Glomerular endothelial cell (primary cell): ENCODE measurements at places on chromosomes 6 and 20. TPM values are rescaled to one million over a fixed set of nuclear protein-coding genes. Genes with fewer than 3 reads are reported as not detected.

- DNase-seq = no peak
Observed at GRCh38 chr6:44335631-44336030, 6.8 kb upstream of the SPATS1 start.

- DNase-seq = no peak
Observed at GRCh38 chr6:474453-475185, 83.1 kb downstream of the IRF4 start.

DNA sequence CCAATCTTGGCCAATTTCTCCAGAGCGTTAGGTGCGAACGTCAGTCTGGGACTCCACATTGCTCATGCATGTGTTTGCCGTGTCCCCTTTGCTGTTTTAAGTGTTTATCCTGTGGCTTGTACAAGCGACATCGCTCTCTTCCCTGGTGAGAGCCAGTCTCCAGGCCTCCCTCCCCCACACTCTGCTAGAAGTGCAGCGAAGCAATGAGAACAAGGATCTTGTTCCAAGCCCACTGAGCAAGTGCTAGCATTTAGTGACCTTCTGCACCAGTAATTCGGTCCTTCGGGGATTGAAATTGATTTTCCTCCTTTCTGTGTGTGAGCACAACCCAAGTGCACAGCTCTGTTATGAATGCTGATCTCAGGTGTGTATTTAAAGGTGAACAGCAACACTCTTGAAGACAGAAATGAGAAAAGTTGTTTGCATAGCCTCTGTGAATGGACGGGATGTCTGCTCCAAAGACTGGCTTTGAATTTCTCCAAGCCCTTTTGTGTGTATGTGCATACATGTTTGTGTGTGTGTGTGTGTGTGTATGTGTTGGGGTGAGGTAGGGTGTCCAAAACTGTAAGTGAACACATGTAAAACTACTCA, 29.0 kb downstream of the CD83 start:
- DNase-seq = no peak

DNA sequence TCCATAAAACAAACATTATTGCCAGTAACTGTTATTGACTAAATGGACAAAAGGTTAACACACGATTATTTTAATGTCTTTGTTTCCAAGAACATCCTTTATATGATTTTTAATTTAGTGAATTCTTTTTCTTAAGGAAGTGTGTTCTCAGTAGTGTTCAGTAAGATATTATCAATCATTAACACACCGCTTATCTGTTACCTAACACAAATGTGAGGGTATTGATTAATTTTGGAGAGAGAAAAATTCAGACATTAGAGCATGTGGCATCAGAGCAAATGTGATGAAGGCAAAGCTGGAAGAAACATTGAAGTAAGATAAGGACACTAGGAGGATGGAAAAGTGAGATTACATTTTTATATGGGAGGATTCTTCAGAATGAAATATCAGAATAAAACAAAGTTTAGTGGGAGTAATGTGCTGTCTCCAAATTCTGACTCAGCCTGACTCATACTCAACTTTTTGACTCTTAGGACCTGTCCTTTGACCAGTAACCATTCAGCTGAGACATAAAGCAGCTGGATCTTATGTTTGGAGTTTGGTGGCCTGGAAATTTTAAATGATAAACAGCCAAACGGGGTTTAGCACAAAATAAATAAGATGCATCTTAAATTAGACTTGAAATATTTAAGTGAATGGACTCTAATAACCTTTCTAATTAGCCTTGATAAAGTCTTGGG, 348.6 kb downstream of the CD109 start:
- DNase-seq = no peak

GRCh38 chr6:72740135-72740534, 118.3 kb downstream of the KCNQ5 start:
- DNase-seq = no peak

- no peak for DNase-seq
Observed at GRCh38 chr20:32139947-32140346, 30.4 kb downstream of the TM9SF4 start.

GRCh38 chr20:59622496-59622895, 18.2 kb downstream of the PHACTR3 start:
- DNase-seq = no peak

- DNase-seq = no peak
Observed at GRCh38 chr20:2825761-2826160, 9.6 kb downstream of the TMEM239 start.

DNA sequence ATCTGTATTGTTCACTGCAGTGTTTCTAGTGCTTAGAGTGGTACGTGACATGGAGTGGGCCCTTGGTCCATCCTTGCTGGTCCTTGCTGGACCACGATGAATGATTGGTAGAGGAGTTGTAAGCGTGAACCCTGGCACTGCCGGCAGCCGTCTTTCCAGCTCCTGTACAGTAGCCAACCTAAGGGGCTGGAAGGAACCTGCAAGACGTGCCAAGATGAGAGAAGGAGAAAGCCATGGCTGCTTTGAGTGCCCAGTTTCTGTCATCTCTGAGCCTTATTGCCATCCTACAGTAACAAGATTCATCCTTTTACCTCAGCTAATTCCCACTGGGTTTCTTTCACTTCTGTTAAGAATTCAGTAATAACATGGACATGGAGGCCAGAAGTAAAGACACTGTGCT, 5.9 kb downstream of the DHX35 start:
- no peak for DNase-seq

DNA sequence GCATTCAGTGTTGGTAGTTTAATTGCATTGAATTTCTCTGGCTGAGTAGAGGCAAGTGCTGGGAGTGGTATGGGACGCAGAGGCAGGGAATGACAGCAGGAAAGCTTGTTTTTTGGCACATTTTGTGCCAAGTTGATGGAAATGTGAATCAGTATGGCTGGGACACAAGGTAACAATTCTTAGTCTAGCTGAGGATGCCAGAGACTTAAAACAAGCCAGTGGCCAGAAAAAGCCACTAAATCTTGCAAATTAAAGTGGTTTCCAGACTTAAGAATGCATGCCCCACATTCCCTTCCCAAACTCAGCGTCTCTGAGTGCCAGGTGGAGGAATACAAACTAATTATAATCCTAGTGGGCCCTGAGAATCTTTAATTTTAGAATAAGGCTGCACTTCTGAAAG, 35.9 kb downstream of the PPARD start:
- DNase-seq = no peak

DNA sequence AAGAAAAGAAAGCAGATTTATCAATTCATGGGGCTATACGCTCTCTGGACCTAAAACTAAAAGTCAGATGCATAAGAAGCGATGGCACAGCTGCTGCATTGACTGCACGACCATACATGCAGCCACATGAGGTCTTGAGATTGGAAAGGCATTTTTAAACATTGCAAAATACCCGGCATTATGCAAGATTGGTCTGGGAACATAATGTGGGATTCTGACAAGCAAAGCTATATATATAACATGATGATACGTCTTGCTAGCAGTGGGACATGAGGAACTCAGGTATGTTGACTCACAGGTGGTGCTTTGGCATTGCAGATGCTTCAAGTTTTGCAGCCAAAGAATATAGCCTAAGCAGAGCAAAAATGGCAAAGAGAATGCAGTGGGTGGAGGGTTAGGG, 55.1 kb downstream of the SAMD3 start:
- no peak for DNase-seq

DNA sequence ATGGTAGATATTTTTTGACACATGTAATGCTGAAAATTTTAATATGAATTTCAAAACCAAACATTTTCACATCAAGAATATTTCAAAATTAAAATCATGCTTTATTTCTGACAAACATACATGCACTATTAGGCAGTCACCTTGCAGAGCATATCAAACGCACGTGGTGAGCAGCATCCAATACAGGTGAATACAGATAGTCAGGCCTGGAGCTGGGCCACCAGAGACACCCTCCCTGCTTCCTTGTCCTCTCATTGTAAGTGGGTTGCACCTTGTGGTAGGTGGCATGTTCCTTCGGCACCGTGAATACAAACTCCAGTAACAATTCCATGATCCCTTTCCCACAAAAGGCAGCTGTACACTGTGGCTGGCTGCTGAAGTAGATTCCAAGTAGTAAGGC, 8.9 kb downstream of the REV3L start:
- DNase-seq = no peak

- no peak for DNase-seq
Observed at GRCh38 chr6:91659891-91660290, 1073.0 kb upstream of the MAP3K7 start.

GRCh38 chr20:23744817-23745216, 5.9 kb downstream of the CST1 start:
- DNase-seq = no peak

DNA sequence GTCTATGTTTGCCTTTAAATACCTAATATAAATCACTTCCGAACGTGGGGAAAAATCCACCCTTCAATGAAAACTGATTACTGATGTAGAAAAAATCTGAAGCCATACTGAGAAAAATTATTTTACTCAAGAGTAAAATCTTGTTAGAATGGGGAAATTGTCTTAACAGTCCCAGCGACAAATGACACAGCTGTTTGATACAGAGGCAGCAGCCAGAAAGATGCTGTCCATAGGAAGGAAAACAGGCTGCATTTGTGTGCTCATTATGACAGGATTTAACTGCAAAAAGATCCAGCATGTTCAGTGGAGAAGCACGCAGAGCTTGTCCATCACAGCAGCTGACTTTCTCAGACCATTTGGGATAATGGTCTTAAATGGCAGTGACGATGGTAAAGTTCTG, 443.0 kb downstream of the TFAP2B start:
- no peak for DNase-seq

DNA sequence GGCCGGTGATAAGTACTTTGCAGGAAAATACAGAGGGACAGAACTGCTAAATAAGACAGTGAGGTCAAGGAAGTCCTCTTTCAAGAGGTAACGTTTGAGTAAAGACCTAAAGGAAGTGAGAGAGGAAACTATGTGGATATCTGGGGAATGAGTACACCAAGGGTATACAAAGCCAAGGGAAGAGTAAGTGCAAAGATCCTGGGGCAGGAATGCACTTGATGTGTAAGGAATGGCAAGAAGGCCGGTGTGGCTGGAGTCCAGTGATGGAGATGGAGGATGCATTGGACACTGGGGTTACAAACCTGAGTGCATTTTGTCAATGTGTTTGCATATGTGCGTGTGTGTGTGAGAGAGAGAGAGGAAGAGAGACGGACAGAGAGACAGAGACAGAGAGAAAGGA, 32.1 kb upstream of the TGM2 start:
- no peak for DNase-seq

DNA sequence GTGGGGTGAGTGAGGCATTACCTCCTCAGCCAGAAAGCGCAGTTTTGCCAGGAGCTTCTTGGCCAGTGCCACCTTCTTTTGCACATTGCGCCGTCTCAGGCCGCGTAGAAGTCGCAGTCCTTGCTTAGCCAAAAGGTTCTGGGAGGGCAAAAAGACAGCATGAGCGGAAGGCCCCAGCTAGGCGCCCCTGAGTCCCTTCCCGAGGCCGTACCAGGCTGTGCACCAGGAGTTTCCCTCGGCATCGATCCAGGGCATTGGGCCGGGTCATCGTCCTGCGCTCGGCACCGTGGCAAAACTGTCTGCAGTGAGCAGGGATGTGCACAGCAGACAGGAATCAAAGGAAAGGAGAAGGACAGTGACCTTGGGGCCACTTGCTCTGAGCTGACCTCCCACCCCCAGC, 20.2 kb upstream of the SPAG4 start:
- DNase-seq = no peak

GRCh38 chr20:33515569-33516216, 25.8 kb downstream of the CBFA2T2 start:
- no peak for DNase-seq

DNA sequence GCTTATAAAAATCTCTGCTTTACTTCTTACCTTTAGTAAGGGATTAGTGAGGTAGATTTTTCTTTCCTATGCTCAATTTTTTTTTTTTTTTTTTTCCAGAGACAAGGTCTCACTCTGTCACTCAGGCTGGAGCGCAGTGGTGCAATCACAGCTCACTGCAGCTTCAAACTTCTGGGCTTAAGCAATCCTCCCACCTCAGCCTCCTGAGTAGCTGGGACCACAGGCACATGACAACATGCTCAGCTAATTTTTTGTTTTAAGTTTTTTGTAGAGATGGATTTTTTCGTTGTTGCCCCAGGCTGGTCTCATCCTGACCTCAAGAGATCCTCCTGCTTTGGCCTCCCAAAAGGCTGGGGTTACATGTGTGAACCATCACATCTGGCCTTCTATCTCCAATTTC, 58.9 kb upstream of the RREB1 start:
- no peak for DNase-seq

- no peak for DNase-seq
Observed at GRCh38 chr6:17542243-17542642, 57.9 kb upstream of the FAM8A1 start.

GRCh38 chr20:31572042-31572700, 32.9 kb upstream of the ID1 start:
- no peak for DNase-seq

DNA sequence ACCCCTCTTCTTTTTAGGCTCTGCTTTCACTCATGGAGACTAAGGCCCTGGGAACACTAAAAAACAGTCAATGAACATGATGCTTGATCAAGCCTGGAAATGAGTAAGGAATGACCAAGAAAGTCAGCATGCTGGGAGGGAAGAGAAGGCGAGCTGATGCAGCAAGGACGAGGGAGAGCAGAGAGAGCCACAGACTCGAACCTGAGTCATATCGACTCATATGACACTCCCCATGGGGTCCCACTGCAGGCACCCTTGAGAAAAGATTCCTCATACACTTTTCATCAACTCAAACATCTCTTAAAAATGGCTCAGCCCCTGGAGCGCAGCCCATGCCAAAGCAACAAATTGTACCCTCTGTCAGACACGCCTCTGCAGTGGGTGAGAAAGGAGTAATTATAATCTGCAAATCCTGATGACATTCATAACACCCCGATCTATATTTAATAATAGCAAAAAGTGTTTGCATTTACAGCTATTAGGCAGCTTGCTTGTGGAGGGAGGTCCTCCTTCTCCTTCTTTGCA, 127.2 kb downstream of the F13A1 start:
- DNase-seq = no peak

- DNase-seq = no peak
Observed at GRCh38 chr20:1423625-1424106, 30.8 kb upstream of the FKBP1A start.

DNA sequence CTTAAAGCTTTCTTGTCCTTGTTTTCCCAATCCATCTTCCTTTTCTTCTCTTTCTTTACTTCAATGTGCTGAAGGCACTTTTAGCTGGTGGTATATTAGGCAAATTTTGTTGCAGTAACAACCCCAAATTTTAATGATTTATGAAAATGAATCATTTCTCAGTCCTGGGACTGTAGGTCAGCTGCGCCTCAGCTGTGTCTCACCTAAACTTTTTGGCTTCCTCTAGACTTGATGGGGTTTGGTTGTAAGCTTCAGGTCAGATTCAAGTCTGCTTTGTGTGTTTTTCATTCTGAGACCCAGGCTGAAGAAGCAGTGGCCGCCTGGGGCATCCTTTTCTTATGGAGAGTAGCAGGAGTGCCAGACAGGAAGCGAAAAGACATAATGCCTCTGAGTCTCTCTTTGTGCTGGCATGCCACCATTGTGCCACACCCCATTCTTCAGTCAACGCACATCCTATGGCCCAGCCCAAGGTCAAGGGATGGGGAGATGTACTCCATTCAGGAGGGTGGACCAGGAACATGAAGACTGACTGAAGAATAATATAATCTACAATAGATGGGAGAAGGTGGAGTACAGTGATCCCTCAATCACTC, 28.9 kb upstream of the CD83 start:
- no peak for DNase-seq

GRCh38 chr6:94041945-94042709, 622.8 kb upstream of the EPHA7 start:
- DNase-seq = no peak

The SLC17A3 gene
- not detected in 2 replicates for total RNA-seq

The SERPINB1 gene
- 25.0 and 34.7 TPM in 2 replicates for total RNA-seq

The OR10C1 gene
- not detected in 2 replicates for total RNA-seq

The SLPI gene
- total RNA-seq = not detected in 2 replicates

The SPAG4 gene
- 5.7 and 9.4 TPM in 2 replicates for total RNA-seq

The HLA-DQB1 gene
- total RNA-seq = 0.10 and 1.1 TPM in 2 replicates

The TFAP2D gene
- total RNA-seq = not detected in 2 replicates

The CLPSL2 gene
- total RNA-seq = not detected in 2 replicates

The TNFRSF21 gene
- total RNA-seq = 83.1 and 98.9 TPM in 2 replicates

The TPX2 gene
- 16.1 and 31.0 TPM in 2 replicates for total RNA-seq

The SNAP25 gene
- total RNA-seq = 0.34 and 1.9 TPM in 2 replicates
